ENCODE measurements at places on chromosomes 3 and 15.

GRCh38 chr3:72818905-72819304 is 29.3 kb downstream of the SHQ1 start:
- DNase-seq = no peak

GRCh38 chr3:52246728-52247408 is 1.3 kb downstream of the PPM1M start:
- no peak for DNase-seq

DNA sequence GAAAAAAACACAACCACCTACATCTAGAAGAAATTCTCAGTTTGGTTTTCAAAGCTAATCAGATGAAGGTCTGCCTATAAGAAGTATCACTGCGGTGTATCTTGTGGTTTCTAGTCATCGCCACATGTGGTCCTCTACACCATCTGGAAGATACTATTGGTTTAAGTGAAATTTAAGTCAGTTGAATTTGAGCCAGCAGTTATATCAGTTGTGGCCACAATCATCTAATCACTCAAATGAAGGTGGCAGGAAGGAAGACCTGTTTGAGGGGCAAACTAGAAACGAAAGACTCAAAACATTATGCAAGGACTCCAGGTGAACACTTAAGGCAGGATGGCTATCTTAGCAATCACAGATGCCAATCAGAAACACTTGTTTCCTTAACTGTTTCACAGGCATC is 48.7 kb downstream of the ETV5 start:
- no peak for DNase-seq

DNA sequence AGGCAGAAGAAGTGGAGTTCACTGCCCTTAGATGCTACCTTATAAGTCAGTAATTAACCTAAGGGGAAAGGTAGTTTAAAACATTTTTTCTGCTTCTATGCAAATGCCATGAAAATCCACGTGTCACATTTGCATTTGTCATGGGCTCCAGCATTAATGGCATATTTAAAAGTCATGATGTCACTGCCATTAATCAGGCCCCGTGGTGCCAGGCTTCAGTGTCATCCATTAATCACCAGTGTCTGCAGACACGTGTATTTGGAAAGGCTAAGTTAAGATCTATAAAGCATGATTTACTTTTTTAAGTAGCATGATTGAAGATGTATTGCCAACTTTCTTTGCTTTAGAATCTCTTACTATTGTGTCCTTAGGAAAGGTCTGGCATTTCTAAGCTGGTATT is 857.8 kb downstream of the TUSC7 start:
- DNase-seq = no peak

DNA sequence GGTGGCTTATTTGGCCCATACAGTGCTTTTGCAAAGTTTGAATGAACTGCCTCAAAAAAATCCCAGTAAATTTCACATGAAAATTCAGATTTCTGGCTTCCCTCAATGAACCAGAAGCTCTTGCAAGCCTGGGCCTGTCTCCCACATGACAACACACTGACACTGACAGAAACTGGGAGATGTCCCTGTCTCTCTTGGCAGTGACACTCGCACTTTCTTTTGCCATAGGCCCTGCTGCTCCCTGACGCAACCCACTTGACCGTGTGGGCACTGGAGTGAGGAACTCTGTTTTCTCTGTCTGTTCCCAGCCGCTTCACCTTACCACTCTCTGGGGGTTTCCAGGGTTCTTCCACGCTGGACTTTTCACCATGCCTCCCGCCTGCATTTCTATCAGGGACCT is 524.5 kb downstream of the SHQ1 start:
- peak; percentile 39 for DNase-seq

GRCh38 chr3:101249522-101249921 is 70.9 kb downstream of the IMPG2 start:
- no peak for DNase-seq

DNA sequence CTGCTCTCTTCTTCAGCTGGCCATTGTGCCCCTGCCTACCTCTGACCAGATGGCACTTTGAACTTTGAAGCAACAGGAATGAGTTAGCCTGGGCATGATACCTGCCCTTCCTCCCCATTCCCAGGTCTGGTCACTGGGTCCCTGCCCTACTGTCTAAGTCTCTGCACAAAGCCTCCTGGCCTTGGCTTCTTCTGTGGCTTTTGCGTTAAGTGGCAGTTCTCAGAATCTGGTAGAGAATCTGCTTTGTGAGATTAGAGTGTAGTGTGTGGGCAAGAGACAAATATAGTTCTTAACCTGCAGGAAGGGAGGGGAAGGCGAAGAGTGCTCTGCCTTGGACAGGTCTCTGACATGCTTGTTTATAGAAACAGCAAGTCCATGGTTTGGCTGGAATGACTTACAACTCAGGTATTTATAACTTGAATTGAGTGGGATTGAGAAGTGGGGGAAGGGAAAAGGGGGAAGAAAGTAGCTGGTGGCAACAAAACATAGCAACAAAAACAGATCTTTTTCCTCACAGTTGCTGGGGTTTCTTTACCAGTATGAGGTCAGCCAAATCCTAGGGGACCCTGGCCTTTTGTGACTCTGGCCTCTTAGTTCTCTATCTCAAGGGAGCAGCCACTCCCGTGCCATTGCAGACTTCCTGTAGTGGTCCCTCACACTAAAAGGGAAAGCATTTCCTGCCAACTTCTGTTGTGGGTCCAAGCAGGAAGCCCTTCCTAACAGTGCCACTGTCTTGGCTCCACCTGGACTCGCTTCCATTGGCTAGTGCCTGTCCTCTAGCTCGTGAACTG is 16.7 kb downstream of the MAPKBP1 start:
- no peak for DNase-seq

DNA sequence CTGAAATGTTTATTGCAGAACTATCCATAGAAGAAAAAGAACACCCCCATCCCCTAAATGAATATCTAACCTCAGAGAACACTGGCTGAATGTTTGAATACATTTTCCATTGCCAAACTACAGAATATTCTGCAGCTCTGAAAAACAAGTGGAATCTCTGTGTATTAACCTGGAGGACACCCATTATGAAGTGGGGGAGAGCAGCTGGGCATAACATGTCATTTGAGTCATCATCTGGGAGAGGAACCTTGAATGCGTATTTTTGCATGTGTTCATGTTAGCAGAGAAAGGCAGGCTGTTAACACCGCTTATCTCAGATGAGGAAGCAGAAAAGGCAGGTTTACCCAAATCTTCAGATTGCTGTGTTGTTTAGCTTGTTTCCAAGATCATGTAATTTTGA is 31.5 kb downstream of the ESYT3 start:
- DNase-seq = no peak

DNA sequence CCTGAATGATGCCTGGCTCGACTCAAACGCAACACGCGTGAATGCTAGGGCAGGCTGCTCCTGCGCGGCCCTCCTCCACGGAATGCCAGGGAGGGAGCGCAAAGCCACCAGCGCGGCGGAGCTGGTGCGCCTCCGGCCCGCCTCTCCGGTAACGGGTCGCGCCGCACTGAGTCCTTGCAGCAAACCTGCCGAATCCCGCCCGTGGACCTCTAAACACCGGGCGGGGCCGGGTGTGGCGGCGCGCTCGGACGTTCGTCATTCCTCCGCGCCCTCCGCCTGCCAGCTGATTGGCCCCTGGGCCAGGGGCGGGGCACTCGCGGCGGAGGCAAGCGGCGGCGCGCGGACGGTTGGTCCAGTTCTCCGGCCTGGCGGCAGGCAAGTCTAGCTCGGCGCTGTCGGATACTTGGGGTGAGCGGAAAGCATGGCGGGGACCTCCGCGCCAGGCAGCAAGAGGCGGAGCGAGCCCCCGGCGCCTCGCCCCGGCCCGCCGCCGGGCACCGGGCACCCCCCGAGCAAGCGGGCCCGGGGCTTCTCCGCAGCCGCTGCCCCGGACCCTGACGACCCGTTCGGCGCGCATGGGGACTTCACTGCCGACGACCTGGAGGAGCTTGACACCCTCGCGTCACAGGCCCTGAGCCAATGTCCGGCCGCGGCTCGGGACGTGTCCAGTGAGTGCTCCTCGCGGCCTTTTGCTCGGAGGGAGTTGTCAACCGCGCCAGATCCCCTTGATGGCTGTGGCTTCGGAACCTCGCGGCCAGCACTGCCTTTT is at the start of gene ATRIP:
TSS of gene ATRIP (plus strand) at position 313 of the 769 bp plus-strand sequence. CDS start at position 422, 109 bp downstream.
- peak; percentile 91 for DNase-seq

DNA sequence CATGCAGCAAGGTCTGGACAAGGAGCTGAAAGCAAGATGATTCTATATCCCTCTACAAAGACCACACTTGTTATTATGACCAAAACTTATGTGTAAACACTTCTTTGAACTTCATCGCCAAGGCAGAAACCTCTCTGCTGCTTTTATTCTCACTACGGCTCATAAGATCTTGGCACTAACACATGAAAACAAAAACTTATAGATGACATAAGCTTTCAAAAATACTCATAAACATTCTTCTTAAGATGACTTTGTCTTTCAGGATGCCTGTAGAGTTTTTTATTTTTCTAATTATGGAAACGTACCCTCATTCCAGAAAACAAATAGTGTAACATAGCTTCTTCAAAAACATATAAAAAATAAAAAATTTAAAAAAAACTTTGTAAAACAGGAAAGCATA is 12.5 kb upstream of the C15orf61 start:
- no peak for DNase-seq

DNA sequence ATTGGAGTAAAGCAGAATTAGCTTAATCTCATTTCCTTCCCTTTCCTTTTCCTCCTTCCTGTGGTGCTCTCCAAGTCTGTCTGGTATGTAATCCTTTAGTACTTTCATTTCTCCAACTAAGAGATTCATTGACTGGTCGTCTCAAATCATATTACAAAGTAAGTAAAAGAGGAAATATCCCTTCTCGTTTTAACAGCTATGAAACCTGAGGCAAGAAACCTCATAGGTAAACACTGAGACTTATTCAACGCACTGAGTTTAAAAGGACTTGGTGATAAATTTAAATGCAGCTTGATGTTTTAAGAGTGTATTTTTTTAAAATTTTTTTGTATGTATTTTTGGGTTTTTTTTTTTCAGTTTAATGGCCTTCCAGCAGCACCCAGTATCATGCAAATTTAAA is 117.2 kb upstream of the LRRC3B start:
- DNase-seq = no peak
